Stimulated activated CD8-positive, alpha-beta memory T cell treated with anti-CD3 and anti-CD28 coated beads, Interleukin-7, amount 100 ng/mL, for 48 hours (primary cell): ENCODE measurements at places on chromosomes 2 and 18.

DNA sequence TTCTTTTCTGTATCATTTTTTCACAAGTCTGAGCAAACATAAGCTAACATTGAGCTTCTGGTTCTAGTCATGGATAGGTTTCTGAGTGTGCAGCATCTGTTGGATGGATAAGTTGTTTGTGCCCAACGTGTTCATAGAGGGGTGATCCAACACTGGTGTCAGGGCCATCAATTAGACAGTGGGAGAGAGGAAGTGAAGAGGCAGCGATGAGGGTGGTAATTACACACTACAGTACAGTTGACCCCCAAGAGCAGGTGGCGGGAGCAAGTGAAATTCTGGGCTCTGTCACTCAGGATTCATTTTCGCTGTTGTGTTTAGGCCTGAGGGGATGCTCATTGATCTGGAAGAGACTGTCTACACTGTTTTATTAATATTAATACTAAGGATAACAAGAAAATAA is 180.0 kb upstream of the CXCR4 start:
- no peak for DNase-seq

- DNase-seq, result no peak
These were observed 169.4 kb downstream of the GALNT1 start for GRCh38 chr18:35750929-35751328.

DNA sequence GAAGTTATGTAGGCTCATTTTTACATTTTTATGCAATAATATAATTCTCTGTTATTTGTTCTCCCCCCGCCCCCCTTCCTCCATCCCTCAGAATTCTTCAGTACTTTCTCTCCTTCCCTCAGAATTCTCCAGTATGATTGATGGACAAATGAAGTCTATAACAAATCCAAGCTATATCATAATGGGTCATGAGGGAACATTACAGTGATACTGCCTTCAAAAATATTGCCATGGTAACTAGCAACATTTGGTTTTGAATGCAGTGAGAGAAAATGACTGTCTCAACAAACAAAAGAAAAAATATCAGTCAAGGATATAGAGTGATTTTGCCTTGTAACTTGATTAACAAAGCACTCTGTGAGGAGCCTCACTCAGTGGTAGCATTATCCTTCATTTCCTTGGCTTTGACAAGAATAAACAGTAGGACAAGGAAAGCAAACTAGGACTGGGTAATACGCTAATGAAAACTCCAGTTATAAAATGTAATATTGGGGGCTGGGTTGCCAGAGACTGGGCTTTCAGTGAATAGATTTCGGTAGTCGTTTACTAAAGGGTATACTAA is 392.9 kb upstream of the CRIM1 start:
- DNase-seq, result no peak

DNA sequence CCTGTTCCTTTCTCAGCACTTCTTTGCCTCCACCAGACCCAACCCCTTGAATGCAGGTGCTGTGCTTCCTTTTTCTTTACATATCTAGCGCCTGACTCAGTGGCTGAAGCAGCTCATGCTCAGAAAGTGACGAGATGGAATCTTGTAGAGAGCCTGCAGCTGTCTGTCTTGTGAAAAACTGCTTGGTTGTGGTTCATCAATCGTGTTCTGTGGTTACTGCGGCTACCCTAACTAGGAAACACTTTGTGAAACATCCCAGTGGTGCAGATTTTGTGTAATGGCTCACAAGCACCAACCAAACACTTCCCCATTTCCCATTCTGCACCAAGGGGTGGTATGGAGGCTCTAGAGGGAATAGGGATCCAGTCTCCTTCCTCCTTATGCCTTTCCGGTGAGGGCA is 307.2 kb upstream of the MMADHC start:
- no peak for DNase-seq

DNA sequence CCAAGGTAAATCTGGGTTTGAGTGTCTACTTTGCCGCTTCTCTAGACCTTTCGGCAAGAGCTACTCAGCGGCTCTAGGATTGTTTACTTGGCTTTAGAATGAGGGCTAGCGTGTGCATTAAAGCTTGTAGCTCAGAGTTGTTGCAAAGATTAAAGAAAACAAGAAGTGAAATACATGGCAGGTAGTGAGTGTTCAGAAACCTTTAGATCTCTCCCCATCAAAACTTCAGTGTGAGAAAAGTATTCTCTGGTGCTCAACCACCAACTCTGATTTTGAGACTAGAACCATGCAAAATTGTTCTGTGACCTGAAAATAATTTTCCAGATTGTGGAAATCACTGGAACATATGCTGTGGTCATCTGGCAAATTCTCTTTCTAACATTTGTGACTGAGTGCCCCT is 512.0 kb downstream of the CMPK2 start:
- DNase-seq, result no peak

DNA sequence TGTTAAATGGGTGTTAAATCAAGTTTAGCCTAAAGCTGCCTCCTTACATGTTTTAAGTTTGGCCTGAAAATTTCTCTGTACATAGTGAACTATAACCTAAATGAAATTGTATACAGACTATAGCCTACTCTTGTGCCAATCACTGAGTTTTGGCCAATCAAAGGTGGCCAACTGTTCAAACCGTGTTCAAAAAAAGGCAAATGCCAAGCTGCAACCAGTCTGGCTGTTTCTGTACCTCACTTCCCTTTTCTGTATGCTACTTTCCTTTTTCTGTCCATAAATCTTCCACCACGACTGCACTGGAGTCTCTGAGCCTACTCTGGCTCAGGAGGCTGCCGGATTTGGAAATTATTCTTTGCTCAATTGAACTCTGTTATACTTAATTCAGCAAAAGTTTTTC is 121.0 kb downstream of the SPOPL start:
- no peak for DNase-seq

- DNase-seq, result no peak
These were observed 66.0 kb upstream of the IL1R1 start for GRCh38 chr2:102076512-102076911.

GRCh38 chr2:196959734-196960338 is 33.3 kb upstream of the PGAP1 start:
- DNase-seq, result no peak

DNA sequence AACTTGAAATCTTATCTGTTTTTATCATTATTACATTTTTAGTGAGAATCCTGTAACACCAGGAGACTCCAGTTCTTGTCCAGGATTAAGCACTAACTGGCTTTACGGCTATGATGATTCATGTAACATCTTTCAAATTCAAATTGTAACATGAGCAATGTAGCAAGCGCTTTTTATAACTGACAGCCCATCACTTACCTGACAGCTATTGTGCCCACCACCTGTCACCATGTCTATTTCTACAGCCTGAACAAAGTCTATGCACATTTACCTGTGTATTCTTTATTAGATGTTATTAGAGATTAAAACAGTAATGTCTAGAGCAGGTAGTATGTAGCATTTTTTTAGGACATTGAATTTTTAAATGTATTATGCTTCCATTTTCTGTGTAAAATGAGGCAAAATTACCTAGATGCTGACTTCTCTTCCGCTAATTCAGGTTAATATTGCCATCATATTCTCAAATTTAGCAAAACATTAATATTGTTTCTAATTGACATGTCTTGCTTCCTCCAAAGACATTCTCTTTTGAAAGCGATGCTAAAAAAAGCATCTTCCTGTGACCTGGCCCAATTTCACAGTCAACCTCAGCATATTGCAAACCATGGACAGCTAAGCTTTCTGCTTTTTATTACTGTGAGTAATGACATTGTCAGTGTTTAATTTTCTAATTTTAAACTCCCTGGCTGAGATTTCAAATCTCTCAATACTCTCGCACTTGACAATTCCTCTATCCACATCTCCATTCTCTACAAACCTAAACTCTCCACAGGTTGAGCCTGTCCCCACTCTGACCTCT is 37.8 kb downstream of the RIT2 start:
- DNase-seq, result no peak

DNA sequence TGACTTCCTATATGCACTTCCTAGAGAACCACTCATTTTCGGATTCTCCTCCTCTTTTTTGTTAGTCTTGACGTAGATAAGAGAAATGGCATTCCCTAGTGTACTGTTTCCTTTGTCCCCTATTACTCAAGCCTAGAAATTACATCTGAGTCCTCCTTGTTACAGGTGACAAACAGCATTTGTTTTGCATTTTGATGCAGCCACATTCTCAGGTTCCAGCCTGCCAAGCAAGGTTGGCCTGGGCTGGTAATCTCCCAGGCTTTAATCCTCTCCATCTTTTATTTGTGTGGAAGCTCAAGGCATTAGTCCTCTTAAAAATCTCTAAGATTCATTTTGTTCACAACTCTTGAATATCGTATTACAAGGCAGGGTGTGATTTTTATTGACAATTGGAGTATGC is 318.0 kb upstream of the NRP2 start:
- DNase-seq, result no peak

- DNase-seq, result no peak
These were observed 107.8 kb upstream of the DAPL1 start for GRCh38 chr2:158687315-158687714.

DNA sequence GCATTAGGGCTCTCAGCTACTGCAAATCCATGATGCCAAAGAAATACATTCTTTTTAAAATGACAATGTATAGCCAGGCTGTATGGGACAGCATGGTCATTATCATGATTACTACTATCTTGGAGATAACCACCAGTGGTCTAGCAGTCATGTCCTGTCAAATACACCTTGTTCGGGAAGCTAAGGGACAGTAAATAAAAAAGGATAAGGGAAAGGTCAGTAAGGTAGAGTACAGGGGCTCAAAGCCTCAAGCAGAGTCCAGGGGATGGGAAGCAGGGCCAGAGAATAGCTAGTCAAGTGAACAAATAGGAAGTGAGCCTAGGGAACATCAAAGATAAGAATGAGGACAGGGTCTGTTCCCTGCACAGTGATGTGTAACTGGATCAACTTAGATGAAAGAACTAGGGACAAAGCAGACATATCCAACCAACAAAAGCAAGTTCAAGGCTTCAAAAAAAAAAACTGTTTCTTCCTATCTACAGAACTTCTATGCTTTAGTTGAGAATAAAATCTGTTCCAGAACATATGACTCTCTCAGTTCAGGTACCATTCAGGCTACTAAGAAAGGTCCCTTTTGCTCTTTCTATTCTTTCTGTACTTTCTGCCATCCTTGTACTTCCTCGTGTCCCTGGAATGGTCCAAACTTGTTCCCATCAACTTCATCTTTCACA is 62.9 kb upstream of the EHBP1 start:
- DNase-seq, result no peak

- no peak for DNase-seq
These were observed 280.6 kb upstream of the PARD3B start for GRCh38 chr2:204264621-204265140.
